ENCODE measurements at places on chromosomes 6 and 20. TPM values are rescaled to one million over a fixed set of nuclear protein-coding genes. Genes with fewer than 3 reads are reported as not detected.

The OR2J2 gene
- not detected for total RNA-seq

The WFDC12 gene
- not detected for total RNA-seq

The CEP85L gene
- total RNA-seq = 1.5 TPM

The ECT2L gene
- not detected for total RNA-seq

The GJA10 gene
- total RNA-seq = not detected

The GGTLC1 gene
- total RNA-seq = not detected

The PLEKHG1 gene
- 0.40 TPM for total RNA-seq

All from A549 treated with CpdA at 1 μM for 4 hours (cell line).